ENCODE measurements at places on chromosomes 13 and 19. TPM values are rescaled to one million over a fixed set of nuclear protein-coding genes. Genes with fewer than 3 reads are reported as not detected.

The SLC7A10 gene
- 24.2 TPM for total RNA-seq

The VSIG10L gene
- 2.4 TPM for total RNA-seq

The DAND5 gene
- total RNA-seq, result not detected

The CACNG8 gene
- total RNA-seq, result not detected

The FBXO27 gene
- 21.7 TPM for total RNA-seq

All from mesenteric fat pad (tissue), 1 donor.